ENCODE measurements at places on chromosomes 13 and 19. TPM values are rescaled to one million over a fixed set of nuclear protein-coding genes. Genes with fewer than 3 reads are reported as not detected.

The TRMT1 gene
- 16.0 TPM for polyA plus RNA-seq

The PHLDB3 gene
- 1.5 TPM for polyA plus RNA-seq

The SERTM1 gene
- not detected for polyA plus RNA-seq

The TMPRSS9 gene
- polyA plus RNA-seq = not detected

The CYP2F1 gene
- polyA plus RNA-seq = not detected

The NTF4 gene
- not detected for polyA plus RNA-seq

The LHFPL6 gene
- polyA plus RNA-seq = not detected

The SIGLEC9 gene
- not detected for polyA plus RNA-seq

The WDR88 gene
- polyA plus RNA-seq = not detected

The HCST gene
- 784 TPM for polyA plus RNA-seq

The SMIM17 gene
- not detected for polyA plus RNA-seq

The WDR87 gene
- not detected for polyA plus RNA-seq

The ZNF709 gene
- 2.5 TPM for polyA plus RNA-seq

The DOHH gene
- polyA plus RNA-seq = 7.7 TPM

The FLT3LG gene
- polyA plus RNA-seq = 103 TPM

The ZNF296 gene
- polyA plus RNA-seq = 2.5 TPM

The SPACA7 gene
- not detected for polyA plus RNA-seq

The CPT1C gene
- 0.41 TPM for polyA plus RNA-seq

The KIR2DL4 gene
- not detected for polyA plus RNA-seq

The FFAR3 gene
- polyA plus RNA-seq = not detected

The CCNA1 gene
- not detected for polyA plus RNA-seq

The LGI4 gene
- polyA plus RNA-seq = not detected

The CYP2S1 gene
- not detected for polyA plus RNA-seq

The METTL21C gene
- not detected for polyA plus RNA-seq

The EPSTI1 gene
- polyA plus RNA-seq = 58.1 TPM

The ZNF730 gene
- 0.17 TPM for polyA plus RNA-seq

The CYP2A7 gene
- polyA plus RNA-seq = not detected

The UBE2L5 gene
- not detected for polyA plus RNA-seq

The FARP1 gene
- 0.46 TPM for polyA plus RNA-seq

The CEACAM4 gene
- 40.5 TPM for polyA plus RNA-seq

The S1PR2 gene
- polyA plus RNA-seq = 2.9 TPM

Data from CD4-positive, CD25-positive, alpha-beta regulatory T cell (primary cell).